Heart right ventricle (tissue), 16 donors: ENCODE measurements at places on chromosomes 12 and 14. TPM values are rescaled to one million over a fixed set of nuclear protein-coding genes. Genes with fewer than 3 reads are reported as not detected.

Gene TAS2R50
- polyA plus RNA-seq, result not detected

Gene E2F7
- 0.04 TPM for polyA plus RNA-seq

Gene JPH4
- 0.07 TPM for polyA plus RNA-seq

Gene ART4
- polyA plus RNA-seq, result 2.7 TPM

Gene VDR
- 0.87 TPM for polyA plus RNA-seq

Gene RGS6
- 6.0 TPM for polyA plus RNA-seq

Gene WNT5B
- polyA plus RNA-seq, result 1.6 TPM

Gene SMOC1
- polyA plus RNA-seq, result 2.9 TPM

Gene PYGL
- 6.4 TPM for polyA plus RNA-seq

Gene TAS2R13
- 0.04 TPM for polyA plus RNA-seq

Gene PPP1R3E
- polyA plus RNA-seq, result 2.3 TPM

Gene APOF
- polyA plus RNA-seq, result not detected

Gene TAS2R8
- not detected for polyA plus RNA-seq

Gene PLCZ1
- not detected for polyA plus RNA-seq

Gene PLBD2
- polyA plus RNA-seq, result 13.0 TPM

Gene DDN
- polyA plus RNA-seq, result 0.37 TPM

Gene NINJ2
- 25.7 TPM for polyA plus RNA-seq

Gene WDHD1
- 0.75 TPM for polyA plus RNA-seq

Gene CIDEB
- polyA plus RNA-seq, result 4.8 TPM

Gene INSM2
- polyA plus RNA-seq, result not detected

Gene ZBTB39
- 1.3 TPM for polyA plus RNA-seq

Gene CCDC196
- not detected for polyA plus RNA-seq

Gene CLEC4C
- polyA plus RNA-seq, result not detected

Gene KRT6C
- not detected for polyA plus RNA-seq
